ENCODE measurements at places on chromosomes 7 and 10.

- no peak for DNase-seq
These were observed 19.8 kb upstream of the RASSF4 start for GRCh38 chr10:44939691-44940401.

- DNase-seq, result no peak
These were observed 10.0 kb downstream of the CAMK2B start for GRCh38 chr7:44315301-44315903.

DNA sequence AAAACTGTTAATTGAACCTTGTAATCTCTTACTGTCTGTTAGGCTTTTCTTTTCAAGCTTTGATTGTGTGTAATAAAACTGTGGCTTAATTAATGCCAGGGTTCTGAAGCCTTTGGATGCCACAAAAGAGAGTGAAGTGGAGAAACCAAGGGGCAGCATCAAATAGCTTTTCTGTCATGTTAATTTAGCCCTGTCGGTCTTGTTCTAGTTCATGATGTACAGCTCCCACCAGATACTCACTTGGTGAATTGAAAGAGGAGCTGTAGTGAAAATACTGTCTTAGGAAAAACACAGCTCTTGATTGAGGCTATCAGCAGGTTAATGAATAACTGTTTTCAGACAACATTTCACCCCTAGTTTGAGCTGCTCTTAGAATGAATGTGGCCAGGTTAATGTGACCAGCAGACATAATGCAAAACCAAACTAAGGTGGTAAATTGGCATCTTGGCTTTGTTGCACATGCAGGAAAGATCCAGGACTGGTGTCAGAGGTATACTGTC lies 94.2 kb downstream of the POLL start:
- no peak for DNase-seq

GRCh38 chr10:114301951-114302710 lies 63.1 kb downstream of the VWA2 start:
- DNase-seq, result no peak

DNA sequence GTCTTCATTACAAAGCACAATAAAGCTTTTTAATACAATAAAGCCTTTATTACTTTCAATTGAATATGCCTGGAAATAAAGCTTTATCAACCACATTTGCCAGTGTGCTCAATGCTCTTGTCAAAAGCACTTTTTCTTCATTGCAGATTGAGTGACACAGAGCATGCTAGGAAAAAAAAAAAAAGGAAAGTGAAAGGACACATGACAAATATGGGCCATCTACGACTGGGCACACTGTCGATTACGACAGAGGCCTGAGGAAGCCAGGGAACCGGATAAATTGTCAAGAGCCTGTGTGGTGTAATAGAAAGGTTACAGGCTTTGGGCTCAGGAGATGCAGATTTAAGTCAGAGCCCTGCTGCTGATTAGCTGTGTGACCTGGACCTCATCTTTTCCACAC lies 84.8 kb upstream of the LRGUK start:
- no peak for DNase-seq

DNA sequence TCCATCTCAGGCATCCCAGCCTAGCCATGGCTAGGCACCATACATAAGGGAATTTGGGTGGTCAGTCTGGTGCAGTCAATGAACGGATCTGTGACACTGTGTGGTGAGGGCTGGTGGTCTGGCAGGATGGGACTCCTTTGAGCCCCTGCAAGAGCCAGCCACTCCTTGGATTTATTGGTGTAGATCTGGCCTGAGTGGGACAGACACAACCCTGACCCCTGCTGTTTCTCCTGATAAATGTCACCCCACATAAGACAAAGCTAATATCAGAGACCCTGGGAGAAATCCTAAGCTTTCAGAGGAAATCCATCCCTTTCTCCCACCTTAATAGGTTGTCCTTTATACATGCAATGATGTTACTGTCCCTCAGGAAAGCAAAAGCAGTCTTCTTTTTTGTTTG lies 2.3 kb downstream of the FBXO24 start:
- no peak for DNase-seq

GRCh38 chr7:88306590-88307048 lies at the start of gene STEAP4:
Gene STEAP4 (minus strand): TSS chr7:88306894. CDS start chr7:88284269, 22,625 bp downstream.
- peak; percentile 73 for DNase-seq

GRCh38 chr10:87000491-87000890 lies 19.6 kb upstream of the FAM25A start:
- DNase-seq, result no peak

DNA sequence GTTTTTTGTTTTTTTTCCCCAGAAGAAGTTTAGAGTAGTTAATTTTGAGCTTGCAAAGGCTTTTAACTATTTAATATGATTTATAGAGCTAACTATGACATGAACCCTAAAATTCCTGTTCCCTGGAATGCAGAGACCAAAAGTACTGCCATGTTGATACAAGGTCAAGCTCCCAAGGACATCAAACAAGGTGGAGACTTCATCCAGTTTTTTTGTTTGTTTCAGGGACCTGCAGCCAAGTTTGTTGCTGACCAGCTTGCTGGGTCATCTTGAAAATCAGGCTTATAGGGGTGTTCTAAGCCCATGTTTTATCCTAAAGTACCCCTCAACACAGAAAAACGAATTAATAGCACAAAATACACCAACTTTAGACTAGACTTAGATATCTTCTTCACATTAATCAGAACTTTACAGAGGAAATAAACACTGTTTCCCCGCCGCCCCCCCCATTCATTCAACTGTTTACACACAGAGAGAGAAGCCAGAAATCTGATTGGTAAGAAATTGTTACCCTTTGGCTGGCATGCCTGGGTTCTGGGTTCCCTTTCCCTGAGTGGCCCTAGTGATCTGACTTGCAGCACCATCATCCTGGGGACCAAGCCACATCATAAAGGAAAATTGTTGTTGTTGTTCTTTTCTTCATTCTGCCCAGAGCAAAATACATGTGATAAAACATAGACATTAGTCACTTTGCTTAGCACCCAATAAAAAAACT lies 860.5 kb downstream of the CCSER2 start:
- DNase-seq, result no peak

Data from right forelimb (tissue), 1 donor.